ENCODE measurements at places on chromosomes 12 and 14.

- H3K27me3 ChIP-seq, result no peaks in the 10 kb centered on the region
- H3K27ac ChIP-seq, result no peak overlapping the region
- DNase-seq, result no peak
- H3K36me3 ChIP-seq, result no peaks in the 10 kb centered on the region
Observed at GRCh38 chr14:96055753-96056508, 16.8 kb downstream of the C14orf132 start.

DNA sequence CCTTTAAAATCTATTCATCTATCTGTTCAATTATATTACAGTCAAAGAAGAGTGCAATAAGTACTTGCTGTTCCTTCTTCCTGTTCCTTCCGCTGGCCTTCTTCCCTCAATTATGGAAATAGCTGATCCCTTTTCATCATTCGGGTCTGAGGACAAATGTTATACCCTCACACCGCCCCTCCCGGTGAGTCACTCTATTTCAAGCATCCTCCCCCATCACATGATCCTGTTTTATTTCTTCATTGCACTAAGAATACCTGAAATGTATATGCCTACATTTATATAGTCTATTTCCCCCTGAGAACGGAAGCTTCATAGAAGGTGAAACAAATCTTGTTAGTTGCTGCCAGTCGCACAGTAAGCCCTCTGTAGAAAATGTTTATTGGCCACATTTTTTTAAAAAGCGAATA, 2.5 kb downstream of the SLC38A1 start:
- H3K36me3 ChIP-seq, result no peaks in the 10 kb centered on the region
- H3K4me1 ChIP-seq, result no peaks in the 10 kb centered on the region
- no peak for DNase-seq
- H3K27me3 ChIP-seq, result no peaks in the 10 kb centered on the region
- H3K27ac ChIP-seq, result peak overlapping the region; percentile 95

DNA sequence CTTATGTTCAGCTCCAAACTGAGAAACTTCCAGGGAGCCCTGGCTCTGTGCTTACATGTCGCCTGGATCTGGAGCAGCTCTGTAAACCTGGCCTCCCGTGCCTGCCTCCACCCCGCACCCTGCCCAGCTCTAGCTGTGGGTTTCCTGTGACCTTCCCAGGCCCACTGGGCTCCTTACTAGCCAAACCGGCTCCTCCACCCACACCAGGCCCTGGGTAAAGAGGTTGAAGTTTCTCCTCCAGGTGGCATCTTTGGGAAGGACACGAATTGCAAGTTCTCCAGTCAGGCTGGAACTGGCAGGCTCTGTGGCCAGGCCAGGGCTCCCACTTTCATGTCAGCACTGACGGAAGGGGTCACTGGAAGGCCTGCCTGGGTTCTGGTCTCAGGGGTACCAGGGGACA, 60.9 kb upstream of the ZFP36L1 start:
- no peaks in the 10 kb centered on the region for H3K27me3 ChIP-seq
- H3K4me3 ChIP-seq, result no peak overlapping the region
- DNase-seq, result no peak

DNA sequence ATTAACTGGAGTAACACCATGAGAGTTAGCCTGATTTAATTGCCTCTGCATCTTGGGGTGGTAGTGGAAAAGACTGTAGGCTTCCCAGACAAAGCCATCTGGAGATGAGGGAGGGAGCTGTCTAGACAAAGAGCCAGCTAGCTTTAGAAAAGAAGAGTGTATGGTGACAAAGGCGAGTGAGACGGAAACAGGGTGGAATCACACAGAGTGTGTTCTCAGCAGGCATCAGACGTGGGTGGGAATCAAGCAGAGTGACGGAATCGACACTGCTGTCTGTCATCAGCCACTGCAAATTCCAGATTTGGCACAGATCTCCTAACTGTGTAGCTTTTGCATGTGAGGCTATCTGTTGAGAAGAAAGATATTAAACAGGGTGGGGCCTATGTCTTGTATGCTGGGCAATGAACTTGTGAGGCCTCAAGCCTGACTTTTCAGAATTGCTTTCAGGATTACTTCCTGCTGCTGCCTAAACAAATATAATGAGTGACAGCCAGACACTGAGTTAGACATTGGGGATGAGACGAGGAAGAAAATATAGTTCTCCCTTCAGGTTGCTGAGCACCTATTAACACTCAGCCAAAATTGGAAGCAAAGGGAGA, 236.5 kb upstream of the GRIP1 start:
- DNase-seq, result no peak
- no peak overlapping the region for H3K4me3 ChIP-seq
- no peaks in the 10 kb centered on the region for H3K36me3 ChIP-seq
- no peaks in the 10 kb centered on the region for H3K4me1 ChIP-seq

- no peaks in the 10 kb centered on the region for H3K27me3 ChIP-seq
- H3K27ac ChIP-seq, result no peak overlapping the region
- DNase-seq, result no peak
- H3K4me1 ChIP-seq, result no peaks in the 10 kb centered on the region
- no peaks in the 10 kb centered on the region for H3K36me3 ChIP-seq
Observed at GRCh38 chr12:25797949-25798348, 160.5 kb upstream of the RASSF8 start.

DNA sequence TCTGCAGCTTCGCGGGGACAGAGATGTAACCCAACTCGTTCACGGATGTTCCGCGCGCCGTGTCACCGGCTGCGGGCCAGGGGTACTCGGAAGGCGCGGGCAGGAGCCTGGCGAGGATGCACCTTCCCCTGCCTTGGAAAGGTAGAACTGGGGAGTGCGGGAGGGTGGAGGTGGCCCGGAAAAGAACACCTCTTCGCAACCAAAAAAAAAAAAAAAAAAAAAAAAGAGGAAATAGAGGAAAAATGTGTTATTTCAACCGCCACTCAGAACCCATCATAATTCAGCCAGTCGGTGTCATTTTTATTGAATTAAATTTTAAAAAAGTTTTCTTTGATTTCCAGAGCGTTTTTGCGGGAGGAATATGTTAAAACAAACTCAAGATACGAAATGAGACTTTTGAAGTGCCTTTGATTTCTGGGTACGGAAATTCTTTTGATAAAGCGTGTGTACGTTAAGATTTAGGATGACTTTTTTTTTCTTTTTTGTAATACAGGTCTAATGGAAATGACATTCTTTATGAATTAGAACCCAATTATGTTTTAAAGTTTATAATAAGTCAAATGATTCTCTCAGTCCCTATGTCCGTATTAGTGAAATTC, 8.9 kb downstream of the CDKN1B start:
- H3K27me3 ChIP-seq, result no peaks in the 10 kb centered on the region
- no peaks in the 10 kb centered on the region for H3K36me3 ChIP-seq
- H3K4me3 ChIP-seq, result peak overlapping the region; percentile 80
- peak overlapping the region; percentile 96 for H3K27ac ChIP-seq

GRCh38 chr12:77225373-77225772, 160.0 kb upstream of the E2F7 start:
- H3K4me1 ChIP-seq, result no peaks in the 10 kb centered on the region
- H3K4me3 ChIP-seq, result no peak overlapping the region
- no peaks in the 10 kb centered on the region for H3K36me3 ChIP-seq
- no peaks in the 10 kb centered on the region for H3K27me3 ChIP-seq
- H3K27ac ChIP-seq, result no peak overlapping the region

GRCh38 chr12:54725233-54725843, 77.2 kb upstream of the DCD start:
- no peaks in the 10 kb centered on the region for H3K27me3 ChIP-seq
- no peak overlapping the region for H3K4me3 ChIP-seq
- H3K36me3 ChIP-seq, result no peaks in the 10 kb centered on the region
- H3K4me1 ChIP-seq, result no peaks in the 10 kb centered on the region
- no peak for DNase-seq

DNA sequence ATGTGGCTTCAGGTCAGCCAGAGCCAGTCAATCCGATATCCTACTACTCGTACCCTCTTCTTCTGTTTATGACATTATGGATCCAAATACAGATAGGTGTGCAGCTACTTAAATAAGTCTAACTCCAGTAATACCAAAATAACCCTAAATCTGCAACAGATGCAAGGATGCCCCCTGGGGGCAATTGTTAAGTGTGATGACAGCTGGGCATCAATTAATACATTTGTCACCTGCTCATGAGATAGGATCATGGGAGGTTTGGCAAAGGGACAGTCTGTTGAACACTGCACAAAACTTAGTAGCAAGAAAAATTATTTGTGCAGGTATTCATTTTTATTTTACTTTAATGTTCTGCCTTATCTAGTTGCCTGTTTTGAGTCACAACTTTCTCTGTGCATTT, 83.2 kb downstream of the SLC38A6 start:
- H3K4me3 ChIP-seq, result no peak overlapping the region
- H3K36me3 ChIP-seq, result no peaks in the 10 kb centered on the region
- H3K27ac ChIP-seq, result no peak overlapping the region
- H3K27me3 ChIP-seq, result no peaks in the 10 kb centered on the region
- no peaks in the 10 kb centered on the region for H3K4me1 ChIP-seq
- no peak for DNase-seq

DNA sequence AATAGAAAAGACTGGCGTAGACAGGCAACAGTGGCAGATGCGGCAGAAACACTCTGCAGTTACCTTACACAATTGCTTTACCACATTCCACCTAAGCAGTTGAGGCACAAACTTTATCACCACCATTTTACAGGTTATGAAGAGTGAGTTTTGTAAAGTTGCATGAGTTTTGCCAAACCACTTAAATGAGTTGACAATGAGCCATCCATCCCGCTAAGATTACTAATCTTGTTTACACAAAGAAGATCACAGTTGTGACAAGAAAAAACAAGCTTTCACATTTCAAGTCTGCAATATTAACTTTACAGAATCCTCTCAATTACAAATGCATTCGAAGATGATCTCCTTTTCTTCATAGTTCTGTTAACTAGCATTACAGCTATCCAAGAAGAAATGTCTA, 1.8 kb downstream of the TMCC3 start:
- no peak overlapping the region for H3K27ac ChIP-seq
- DNase-seq, result no peak
- peak overlapping the region; percentile 79 for H3K4me3 ChIP-seq

GRCh38 chr14:79165471-79166090, 995.4 kb downstream of the NRXN3 start:
- H3K36me3 ChIP-seq, result no peaks in the 10 kb centered on the region
- H3K27me3 ChIP-seq, result no peaks in the 10 kb centered on the region
- no peak for DNase-seq
- H3K4me1 ChIP-seq, result no peaks in the 10 kb centered on the region
- no peak overlapping the region for H3K4me3 ChIP-seq
- H3K27ac ChIP-seq, result no peak overlapping the region

- no peaks in the 10 kb centered on the region for H3K36me3 ChIP-seq
- peak overlapping the region; percentile 96 for H3K4me3 ChIP-seq
- H3K27ac ChIP-seq, result peak overlapping the region; percentile 96
- peak; percentile 54 for DNase-seq
Observed at GRCh38 chr14:90397425-90398314, 841 bp downstream of the CALM1 start.

DNA sequence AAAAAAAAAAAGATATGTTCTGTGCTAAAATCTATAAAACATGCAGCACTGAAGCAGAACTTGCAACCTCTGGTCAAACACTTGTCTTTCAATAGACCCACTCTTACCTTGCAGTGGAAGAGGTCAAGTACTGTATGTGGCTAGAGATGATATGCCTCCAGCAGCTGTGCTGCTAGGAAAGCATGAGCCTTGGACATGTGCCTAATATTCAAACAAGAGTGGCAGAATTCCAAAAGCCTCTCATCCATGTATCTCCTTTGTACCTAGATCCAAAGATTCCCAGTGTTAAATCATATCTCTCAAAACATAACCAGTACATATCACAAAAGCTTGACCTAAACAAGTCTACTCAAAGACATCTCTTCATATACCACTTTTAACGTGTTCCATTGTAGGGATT, 105.0 kb upstream of the CPNE8 start:
- no peaks in the 10 kb centered on the region for H3K27me3 ChIP-seq
- no peak overlapping the region for H3K27ac ChIP-seq
- H3K36me3 ChIP-seq, result no peaks in the 10 kb centered on the region
- no peak overlapping the region for H3K4me3 ChIP-seq
- H3K4me1 ChIP-seq, result no peaks in the 10 kb centered on the region

- H3K4me1 ChIP-seq, result no peaks in the 10 kb centered on the region
- H3K27ac ChIP-seq, result no peak overlapping the region
- H3K36me3 ChIP-seq, result no peaks in the 10 kb centered on the region
- no peak overlapping the region for H3K4me3 ChIP-seq
- no peak for DNase-seq
Observed at GRCh38 chr14:21669284-21669683, 4.3 kb downstream of the OR4E1 start.

GRCh38 chr12:106711316-106711715, 63.2 kb upstream of the RIC8B start:
- H3K4me1 ChIP-seq, result no peaks in the 10 kb centered on the region
- no peak for DNase-seq
- H3K27ac ChIP-seq, result no peak overlapping the region

DNA sequence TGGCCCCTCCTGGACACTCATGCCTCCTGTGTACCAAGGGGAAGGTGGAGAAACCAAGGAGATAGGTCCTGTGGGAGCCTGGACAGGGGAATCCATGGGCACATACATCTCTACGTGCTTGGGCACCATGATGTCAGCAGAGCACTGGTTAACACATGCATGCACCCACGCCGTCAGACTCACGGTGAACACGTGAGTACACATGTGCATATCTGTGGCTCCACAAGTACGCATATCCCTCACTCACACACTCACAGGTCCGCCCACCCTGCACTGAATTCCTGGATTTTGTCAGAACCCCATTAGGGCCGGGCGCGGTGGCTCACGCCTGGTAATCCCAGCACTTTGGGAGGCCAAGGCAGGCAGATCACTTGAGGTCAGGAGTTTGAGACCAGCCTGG, 29.1 kb upstream of the COX6A1 start:
- no peak overlapping the region for H3K27ac ChIP-seq
- no peaks in the 10 kb centered on the region for H3K4me1 ChIP-seq
- H3K27me3 ChIP-seq, result no peaks in the 10 kb centered on the region
- no peak overlapping the region for H3K4me3 ChIP-seq
- DNase-seq, result no peak
- H3K36me3 ChIP-seq, result no peaks in the 10 kb centered on the region

DNA sequence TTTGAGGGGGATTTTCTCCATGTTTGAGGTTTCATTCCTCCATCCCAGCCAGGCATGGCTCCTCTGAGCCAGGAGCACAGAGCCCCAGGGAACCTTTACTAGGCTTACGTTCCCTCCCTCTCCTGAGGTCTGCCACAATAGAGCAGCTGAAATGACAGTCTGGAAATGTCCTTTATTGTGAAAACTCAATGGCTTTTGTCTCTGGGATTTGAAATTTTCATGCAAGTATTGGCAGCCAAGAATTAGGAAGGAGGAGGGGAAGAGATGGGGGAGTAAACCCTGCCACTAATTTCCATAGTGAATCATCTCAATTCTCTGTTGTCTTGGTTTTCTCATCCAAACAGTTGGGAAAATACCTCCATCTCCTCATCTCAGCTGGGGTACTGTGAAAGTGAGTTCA, 2.6 kb upstream of the PLEKHG3 start:
- no peak for DNase-seq
- no peak overlapping the region for H3K4me3 ChIP-seq
- H3K27me3 ChIP-seq, result no peaks in the 10 kb centered on the region
- H3K27ac ChIP-seq, result no peak overlapping the region
- H3K4me1 ChIP-seq, result peaks cover 9% of the 10 kb centered on the region

- no peak for DNase-seq
- H3K27ac ChIP-seq, result no peak overlapping the region
- H3K4me1 ChIP-seq, result no peaks in the 10 kb centered on the region
- no peaks in the 10 kb centered on the region for H3K27me3 ChIP-seq
- no peak overlapping the region for H3K4me3 ChIP-seq
Observed at GRCh38 chr12:54294152-54294952, 6.5 kb downstream of the NFE2 start.
